Heart right ventricle (tissue), 16 donors: ENCODE measurements at places on chromosomes 12 and 14. TPM values are rescaled to one million over a fixed set of nuclear protein-coding genes. Genes with fewer than 3 reads are reported as not detected.

- DNase-seq = no peak
Measured at GRCh38 chr14:76589246-76589645, 172.0 kb upstream of the VASH1 start.

- DNase-seq = no peak
Measured at GRCh38 chr14:49582113-49582977, 3.8 kb downstream of the RPS29 start.

DNA sequence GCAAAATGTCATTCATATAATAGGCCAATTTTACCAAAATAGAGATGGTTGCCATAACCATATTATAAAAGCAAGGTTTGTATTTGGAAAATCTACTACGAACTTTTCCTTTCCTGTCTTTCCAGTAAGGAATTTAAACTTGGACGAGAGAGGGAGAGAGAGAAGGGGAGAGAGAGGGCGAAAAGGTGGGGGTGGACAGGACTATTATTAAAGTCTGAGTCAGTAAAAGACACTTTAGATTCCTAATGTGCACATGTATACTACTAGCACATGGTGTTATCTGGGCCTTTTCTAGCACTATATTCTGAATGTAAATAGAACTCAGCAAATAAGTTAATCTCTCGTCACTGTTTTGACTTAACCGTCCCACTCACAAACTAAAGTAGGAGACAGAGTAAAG lies 30.4 kb upstream of the FBLN5 start:
- peak; percentile 5 for DNase-seq

DNA sequence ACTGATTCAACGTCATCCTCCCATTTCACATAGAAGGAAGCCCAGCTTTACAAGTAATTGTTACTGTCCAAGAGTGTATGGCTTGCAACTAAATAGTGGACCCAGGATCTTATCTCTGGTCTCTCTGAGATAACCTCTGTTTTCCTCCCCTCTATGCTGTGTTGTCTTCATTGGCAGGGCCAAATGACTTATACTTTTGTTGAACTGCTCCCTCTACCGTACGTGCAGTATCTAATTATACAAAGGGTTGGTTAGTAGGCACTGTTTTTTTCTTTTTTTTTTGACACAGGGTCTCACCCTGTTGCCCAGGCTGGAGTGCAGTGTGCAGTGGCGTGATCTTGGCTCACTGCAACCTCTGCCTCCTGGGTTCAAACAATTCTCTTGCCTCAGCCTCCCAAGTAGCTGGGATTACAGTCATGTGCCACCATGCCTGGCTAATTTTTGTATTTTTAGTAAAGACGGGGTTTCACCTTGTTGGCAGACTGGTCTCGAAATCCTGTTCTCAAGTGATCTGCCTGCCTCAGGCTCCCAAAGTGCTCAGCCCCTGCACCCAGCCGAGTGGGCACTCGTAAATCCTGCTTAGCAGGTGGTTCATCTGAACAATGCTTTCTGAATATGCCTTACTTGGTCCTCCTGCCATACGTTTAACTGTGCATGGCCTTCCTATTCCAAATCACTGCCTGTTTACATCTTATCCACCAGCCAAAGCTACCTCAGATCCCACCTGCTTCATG lies 162.1 kb downstream of the ADCK1 start:
- DNase-seq = no peak

- no peak for DNase-seq
Measured at GRCh38 chr12:54028314-54029201, at the start of gene HOXC6. Gene HOXC6, plus strand, starts transcription at chr12:54028440. Its CDS starts 82 bp downstream, at chr12:54028522.

- DNase-seq = no peak
Measured at GRCh38 chr12:64459394-64459891, 7.5 kb downstream of the TBK1 start.

GRCh38 chr12:104740668-104741067 lies 217.4 kb downstream of the SLC41A2 start:
- no peak for DNase-seq

GRCh38 chr14:58128416-58128815 lies 23.6 kb downstream of the ARMH4 start:
- DNase-seq = no peak

DNA sequence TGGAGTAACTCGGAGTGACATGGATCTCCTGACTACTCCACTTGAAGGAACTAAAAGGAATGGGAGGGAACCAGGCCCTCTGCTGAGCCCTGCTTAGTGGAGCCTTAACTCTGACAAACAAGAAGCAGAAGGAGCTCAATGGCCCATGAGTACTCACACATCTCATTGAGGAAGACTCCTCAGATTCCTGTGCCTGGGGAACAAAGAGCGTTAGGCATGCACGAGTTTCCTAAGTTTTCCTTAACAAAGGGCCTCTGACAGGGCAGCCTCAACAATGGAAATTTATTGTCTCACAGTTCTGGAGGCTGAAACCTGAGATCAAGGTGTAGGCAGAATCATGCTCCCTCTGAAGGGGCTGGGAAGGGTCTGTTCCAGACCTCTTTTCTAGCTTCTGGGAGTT lies 185.7 kb upstream of the NTF3 start:
- DNase-seq = no peak

- DNase-seq = no peak
Measured at GRCh38 chr12:89089264-89089663, 263.0 kb downstream of the DUSP6 start.

- no peak for DNase-seq
Measured at GRCh38 chr12:3538466-3539030, 47.5 kb downstream of the PRMT8 start.

GRCh38 chr12:88834226-88834625 lies 254.0 kb upstream of the KITLG start:
- DNase-seq = no peak

GRCh38 chr12:123150275-123150743 lies 581 bp downstream of the PITPNM2 start:
- DNase-seq = peak; percentile 54

GRCh38 chr12:131033486-131033885 lies 79.8 kb downstream of the ADGRD1 start:
- DNase-seq = no peak

DNA sequence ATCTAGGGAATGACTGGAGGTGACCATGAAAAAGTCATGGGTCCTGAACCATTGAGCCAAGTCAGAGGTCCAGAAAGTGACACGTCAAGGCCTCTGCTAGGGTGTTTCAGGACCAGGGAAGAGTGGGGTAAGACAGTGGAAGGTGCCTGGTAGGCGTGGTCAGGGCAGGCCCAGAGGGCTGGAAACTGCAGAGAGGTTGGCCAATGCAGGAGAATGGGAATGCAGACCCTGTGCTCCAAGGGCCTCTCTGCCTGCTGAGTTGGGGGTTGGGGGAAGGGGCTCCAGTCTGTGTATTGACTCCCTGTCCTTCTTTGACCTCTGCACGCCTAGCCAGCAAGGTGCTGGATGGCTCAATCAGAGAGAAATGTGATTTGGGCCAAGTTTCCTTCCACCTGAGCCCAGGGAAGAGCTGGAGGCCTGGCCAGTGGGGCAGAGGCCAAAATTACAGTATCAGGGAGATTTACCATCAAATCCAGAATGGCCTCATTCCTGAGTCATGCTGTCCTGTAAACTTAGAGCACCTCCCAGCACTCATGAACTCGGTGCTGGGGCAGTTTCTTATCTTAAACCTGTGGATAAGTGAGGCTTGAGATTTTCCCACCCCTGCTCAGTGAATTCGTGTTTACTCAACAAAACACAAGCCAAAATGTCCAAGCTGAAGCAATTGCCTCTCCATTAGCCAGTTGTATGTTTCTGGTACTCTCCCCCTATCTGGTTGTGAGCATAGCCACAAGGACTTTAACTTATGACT lies 24.4 kb downstream of the IRF2BPL start:
- DNase-seq = no peak

- DNase-seq = no peak
Measured at GRCh38 chr12:60185060-60185459, 589.2 kb downstream of the SLC16A7 start.

DNA sequence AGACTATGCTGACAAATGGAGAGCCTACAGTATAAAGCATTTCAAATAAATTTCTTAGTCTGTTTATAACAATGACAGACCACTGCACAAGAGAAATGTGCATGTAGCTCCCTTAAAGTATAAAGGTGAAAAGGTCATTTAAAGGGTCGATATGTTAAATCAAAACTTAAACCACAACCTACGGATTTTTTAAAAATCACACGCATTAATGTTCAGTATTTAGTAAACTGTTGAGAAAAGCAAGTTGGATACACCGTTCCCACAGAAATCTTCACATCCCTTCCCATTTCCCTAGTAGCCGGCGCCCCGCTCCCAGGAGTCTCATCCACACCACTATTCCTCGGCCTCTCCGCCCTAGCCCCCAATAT lies 614 bp downstream of the FKBP3 start:
- no peak for DNase-seq

DNA sequence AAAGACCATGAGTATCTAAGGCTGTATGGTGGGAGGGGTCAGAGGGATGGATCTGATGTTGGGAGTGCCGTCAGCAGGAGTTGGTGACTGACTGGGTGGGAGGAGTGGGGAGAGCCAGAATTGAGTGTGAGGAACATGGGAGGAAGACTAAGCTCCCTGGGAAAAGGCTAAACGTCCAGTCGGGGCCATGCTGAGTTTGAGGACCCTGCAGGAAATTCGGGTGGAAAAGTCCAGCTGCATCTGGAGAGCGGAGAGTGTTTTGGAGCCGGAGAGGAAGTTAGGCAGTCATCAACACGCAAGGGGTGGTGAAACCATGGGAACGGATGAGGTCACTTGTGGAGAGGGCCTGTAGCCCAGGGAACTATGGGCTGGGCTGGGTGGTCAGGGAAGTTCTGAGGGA lies 60.9 kb downstream of the ELK3 start:
- DNase-seq = peak; percentile 38

DNA sequence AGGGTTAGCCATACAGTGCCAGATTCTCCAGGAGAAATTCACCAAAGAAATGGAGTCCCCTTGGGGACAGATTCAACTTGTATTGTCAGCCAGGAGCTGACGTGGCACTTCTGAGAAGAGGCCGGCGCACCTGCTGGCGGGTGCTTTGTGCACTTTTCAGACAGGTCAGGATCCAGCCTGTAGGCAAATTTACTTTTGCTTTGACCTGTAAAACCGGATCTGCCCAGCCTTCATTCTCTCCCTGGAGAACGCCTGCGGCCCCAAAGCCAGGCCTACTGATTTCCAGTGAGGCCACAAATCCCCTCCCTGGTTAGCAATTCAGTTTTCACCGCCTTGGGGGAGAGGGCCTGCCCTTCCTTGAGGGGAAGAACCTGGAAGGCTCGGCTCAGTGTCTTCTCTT lies 17.4 kb downstream of the P2RX4 start:
- DNase-seq = no peak

GRCh38 chr14:69663300-69663643 lies 51.9 kb downstream of the SUSD6 start:
- no peak for DNase-seq

DNA sequence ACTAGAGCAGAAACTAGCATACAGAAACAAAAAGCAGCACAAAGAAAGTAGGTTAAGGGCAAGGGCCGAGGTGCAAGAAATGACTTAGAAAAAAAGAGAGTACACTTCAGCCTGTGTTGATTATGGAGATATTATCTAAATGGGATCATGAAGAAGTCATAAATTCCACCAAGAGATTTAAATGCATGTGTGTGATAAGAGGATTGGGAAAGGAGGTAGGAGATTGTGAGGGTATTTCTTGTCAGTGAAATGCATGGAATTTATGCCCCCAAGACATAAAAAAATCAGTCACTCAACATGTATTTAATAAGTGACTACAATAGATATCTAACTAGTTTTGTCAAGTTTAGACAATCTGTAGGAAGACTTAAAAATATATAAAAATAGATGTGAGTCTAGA lies 976.2 kb upstream of the LRFN5 start:
- DNase-seq = no peak

DNA sequence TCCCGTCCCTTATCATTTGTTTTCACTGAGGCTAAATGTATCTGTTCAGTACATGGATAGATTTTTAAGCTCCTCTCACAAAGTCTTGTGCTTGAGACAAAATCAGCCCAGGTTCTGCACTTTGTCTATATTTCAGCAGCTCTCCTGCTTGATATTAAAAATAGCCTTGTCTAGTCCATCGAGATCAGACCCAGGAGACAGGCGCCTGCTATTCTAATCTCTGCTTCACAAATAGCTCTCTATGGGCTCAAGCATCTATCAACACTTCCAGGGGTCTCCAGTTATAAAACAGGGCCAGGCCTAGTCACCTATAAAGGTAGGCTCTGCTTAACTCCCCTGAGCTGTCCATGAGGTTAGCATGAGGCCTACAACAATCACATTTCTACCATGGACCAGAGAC lies 62.5 kb downstream of the ZFP36L1 start:
- DNase-seq = peak; percentile 58

DNA sequence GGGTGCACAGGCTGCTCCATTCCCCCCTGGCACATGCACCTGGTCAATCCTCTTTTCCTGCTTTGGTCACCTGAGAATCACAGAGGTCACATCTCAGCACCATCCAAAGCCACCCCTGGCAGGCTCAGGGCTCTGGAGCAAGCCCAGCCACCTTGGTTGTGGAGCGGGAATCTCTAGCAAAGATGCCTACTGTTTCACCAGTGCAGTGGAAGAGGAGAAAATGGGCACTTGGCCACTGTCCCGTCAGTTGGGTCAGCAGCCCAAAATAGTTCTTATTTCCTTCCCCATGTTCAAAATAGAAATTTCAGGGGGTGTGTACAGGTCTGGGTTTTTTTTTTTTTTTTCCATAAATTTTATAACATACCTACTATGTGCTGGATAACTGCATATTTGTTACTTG lies 18.3 kb downstream of the RTL1 start:
- DNase-seq = no peak

GRCh38 chr12:115920395-115921183 lies 356.9 kb downstream of the MED13L start:
- DNase-seq = no peak

- no peak for DNase-seq
Measured at GRCh38 chr14:33810308-33810707, 140.6 kb downstream of the EGLN3 start.

GRCh38 chr12:114689075-114689994 lies 5.4 kb upstream of the TBX3 start:
- DNase-seq = no peak

SERPINA12 gene
- not detected for polyA plus RNA-seq

FOS gene
- polyA plus RNA-seq = 49.9 TPM

TEAD4 gene
- polyA plus RNA-seq = 45.6 TPM

DGLUCY gene
- 184 TPM for polyA plus RNA-seq

ACVRL1 gene
- polyA plus RNA-seq = 33.8 TPM

NCOR2 gene
- 46.9 TPM for polyA plus RNA-seq

KERA gene
- not detected for polyA plus RNA-seq

HOXC12 gene
- not detected for polyA plus RNA-seq

SERPINA10 gene
- not detected for polyA plus RNA-seq
